ENCODE measurements at places on chromosomes 12 and 14.

DNA sequence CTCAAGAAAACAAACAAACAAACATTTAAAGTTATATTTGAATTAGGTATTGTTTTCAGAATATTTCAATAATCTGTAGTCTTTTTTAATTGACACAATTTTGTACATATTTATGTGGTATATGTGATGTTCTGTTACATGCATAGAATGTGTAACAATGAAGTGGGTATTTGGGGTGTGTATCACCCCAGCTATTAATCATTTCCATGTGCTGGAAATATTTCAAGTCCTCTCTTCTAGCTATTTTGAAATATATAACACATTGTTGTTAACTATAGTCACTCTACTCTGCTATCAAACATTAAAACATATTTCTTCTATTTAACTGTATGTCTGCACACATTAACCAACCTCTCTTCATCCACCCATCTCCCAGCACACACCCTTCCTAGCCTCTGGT is 32.0 kb upstream of the SIX1 start:
- DNase-seq = no peak

- DNase-seq = no peak
These were observed 491.2 kb upstream of the FLRT2 start for GRCh38 chr14:85038526-85039352.

- DNase-seq = no peak
These were observed 108.8 kb downstream of the ETNK1 start for GRCh38 chr12:22733756-22734155.

DNA sequence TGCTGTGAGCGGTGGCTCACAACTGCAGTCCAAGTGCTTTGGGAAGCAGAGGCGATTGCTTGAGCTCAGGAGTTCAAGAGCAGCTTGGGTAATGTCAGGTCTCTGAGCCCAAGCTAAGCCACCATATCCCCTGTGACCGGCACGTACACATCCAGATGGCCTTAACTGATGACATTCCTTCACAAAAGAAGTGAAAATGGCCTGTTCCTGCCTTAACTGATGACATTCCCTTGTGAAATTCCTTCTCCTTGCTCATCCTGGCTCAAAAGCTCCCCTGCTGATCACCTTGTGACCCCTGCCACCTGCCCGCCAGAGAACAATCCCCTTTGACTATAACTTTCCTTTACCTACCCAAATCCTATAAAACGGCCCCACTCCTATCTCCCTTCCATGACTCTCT is 48.6 kb downstream of the SLC25A47 start:
- DNase-seq = peak; percentile 75

DNA sequence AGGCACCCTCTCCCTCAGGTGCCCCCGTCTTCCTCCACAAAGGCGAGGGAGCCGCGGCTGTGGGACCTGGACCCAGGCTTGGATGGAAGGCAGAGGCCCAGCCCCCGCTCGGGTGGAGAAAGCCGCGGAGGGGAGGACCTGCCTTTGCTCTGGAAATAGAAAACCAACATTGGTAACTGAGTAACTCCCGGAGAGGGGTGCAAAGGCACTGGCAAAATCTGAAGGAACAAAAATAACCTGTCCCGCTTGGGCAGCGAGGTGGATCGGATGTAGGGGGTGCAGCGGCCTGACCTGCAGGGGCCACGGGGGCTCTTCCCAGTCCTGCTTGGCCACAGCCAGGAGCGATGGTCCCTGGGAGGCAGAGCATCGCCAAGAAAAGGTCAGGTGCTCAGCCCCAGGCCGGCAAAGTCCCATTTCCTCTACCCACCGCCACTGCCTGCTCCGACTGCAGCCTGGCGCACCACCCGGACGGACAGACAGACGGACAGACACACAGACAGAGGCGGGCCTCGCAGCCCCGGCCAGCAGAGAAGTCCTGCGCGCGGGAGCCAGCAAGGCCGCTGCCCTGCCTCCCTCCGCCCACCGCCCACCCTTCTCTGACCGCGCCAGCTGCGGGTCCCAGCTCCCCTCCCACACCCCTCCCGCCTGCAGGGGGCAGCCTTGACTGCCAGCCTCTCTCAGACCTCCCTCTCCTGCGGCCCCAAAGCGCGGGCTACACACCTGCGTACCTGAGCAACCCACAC is 21.4 kb upstream of the TMEM106C start:
- peak; percentile 75 for DNase-seq
